ENCODE measurements at places on chromosomes 12 and 14.

GRCh38 chr12:130922511-130922953 is 31.2 kb upstream of the ADGRD1 start:
- DNase-seq = no peak

GRCh38 chr14:104705340-104706047 is 16.1 kb downstream of the INF2 start:
- DNase-seq = no peak

GRCh38 chr12:129877411-129877810 is 26.4 kb downstream of the TMEM132D start:
- no peak for DNase-seq

DNA sequence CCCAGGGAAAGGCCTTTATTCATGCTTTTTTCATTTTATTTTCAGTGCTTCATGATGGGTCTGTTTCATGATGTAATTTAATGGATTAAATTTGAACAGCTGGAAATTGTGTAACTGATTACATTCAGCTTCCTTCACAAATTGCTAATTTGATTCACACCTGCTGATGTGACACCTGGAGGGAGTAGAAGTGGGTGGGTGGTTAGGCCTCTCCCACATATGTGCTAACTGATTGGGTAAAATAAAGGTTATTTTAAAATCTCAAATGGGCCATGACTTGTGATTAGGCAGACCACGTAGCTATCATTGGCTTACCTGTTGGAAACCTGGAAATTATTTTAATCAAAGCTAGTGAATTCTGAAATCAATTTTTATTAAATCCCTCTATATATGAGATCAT is 142.1 kb downstream of the GXYLT1 start:
- no peak for DNase-seq
